ENCODE measurements at places on chromosomes 7 and 10.

DNA sequence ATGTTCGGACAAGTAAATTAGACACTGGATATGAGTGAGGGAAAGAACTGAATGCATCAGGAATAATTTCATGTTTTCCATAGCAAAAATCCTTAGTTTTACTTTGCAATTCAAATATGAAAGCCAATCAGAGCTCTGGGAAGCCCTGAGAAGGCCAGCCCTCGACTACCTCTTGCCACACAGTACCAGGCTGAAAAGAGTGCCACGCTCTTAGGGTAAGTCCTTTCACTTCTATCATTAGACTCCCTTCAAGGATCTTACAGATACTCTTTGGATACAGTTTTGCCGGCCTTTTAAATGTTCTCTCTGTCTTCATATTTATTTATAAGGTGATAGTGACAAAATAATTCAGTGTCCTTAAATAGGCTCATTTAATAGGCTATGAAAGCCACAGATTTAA, 1.9 kb downstream of the COBL start:
- no peak for DNase-seq

DNA sequence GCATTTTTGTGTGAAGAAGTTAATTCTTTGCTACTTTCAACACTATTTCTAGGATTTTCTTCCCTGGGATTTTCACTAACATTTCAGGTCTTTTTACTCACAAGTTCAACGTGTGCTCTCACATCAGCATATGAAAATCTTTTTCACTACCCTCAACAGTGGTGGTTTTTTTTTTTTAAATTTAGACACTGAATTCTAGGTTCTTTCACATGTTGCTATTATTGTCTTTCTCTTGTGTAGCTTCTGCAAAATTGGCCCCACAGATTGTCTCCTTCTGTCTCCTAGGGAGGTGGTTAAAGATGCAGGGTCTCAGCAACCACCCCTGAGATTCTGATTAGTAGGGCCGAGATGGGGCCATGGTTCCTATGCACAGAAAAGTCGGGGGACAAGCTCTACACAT, 165.0 kb upstream of the GPR26 start:
- DNase-seq: no peak

DNA sequence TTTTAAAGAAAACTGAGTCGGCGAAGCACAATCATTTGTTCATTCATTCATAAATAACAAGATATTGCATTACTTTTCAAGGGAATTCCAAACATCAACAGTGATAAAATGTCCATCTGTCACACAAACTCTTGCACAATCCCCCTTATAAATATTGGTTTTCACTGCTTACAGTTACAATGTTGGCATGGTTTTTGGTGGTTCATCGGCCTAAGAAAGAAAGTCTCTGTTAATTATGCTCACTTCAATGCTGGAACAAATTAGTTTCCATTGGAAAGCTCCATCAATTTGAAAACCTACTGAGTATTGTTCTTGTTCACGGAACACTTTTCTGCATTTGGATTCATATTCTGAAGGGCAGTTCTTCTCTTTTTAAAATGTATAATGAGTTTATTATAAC, 188.5 kb downstream of the JAZF1 start:
- no peak for DNase-seq

DNA sequence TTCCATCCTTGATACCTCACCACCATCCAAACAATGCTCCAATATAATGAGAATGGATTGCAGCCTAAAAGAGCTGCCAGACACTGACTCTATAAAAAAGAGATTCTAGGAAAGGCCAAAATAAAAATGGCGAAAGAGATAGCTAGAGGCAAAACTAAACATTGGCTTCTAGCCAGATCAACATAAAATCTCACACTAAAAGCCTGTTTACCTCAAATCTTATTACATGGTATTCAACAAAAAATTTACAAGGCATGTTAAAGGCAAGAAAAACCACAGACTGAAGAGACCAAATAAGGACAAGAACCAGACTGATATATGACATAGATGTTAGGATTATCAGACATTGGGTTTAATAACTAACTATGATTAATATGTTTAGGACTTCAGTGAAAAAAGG, 1127.0 kb downstream of the DNAJB9 start:
- DNase-seq: no peak

DNA sequence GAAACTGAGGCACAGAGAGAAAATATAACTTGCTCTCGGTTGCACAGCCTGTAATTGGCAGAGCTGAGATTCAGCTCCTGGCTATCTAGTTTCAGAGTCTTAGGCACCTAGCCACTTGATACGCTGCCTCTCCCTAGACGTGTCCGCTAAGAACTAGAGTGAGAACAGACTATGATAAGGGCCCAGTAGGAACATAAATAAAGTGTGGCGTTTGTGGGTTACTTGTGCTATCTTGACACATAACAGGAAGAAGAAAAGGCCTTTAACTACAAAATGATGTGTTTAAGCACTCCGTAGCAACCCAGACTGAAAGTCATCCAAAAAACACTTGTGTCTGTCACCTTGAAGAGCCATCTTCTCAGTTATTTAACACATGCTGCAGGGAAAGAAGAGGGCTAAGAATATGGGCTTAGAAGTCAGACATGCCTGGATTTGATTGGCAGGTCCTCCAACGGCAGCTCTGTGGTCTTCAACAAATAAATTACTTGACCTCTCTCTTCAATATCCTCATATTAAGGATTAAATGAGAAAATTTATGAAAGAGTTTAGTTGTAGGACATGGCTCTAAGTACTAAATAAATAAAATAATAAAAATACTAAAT, 96.2 kb downstream of the SGMS1 start:
- DNase-seq: no peak

Data from AG08395 (cell line).